MCF 10A (cell line): ENCODE measurements at places on chromosomes 3 and 15. TPM values are rescaled to one million over a fixed set of nuclear protein-coding genes. Genes with fewer than 3 reads are reported as not detected.
A peak's percentile ranks its signal among the peaks of the same experiment; 100 is the strongest.

The DPPA4 gene
- total RNA-seq: not detected in 2 replicates

The NAALADL2 gene
- total RNA-seq: 3.6 and 4.2 TPM in 2 replicates

DNA sequence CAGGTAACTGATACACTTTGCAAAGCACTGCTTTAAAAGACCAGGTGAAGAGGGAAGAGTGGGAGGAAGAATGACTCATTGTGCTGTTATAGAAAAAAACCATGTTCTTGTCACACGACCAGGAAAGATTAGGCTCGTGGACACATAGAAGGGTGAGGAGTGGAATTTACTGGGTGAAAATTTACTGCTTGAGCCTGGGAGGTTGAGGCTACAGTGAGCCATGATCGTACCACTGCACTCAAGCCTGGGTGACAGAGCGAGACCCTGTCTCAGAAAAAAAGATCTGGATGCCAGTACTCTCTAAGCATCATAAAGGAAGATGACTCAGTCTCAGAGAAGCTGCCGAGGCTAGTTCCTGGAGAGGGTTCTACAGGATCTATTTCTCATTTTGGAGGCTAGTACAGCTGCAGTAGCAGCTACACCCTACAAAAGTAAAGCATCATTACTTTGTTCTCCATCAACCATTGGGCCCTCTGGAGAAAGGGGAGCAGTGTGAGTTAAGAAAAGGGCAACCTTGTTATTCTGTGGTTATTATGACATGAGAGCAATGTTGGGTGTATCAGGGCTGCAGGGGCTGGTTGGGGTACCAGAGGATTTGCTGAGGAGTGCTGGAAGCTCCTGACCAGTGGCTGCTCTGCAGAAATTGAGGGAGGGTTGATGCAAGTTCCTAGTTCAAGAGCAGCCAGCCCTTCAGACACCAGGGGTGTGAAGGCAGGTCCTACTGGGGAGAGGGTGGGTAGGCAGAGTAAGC, 75.4 kb downstream of the CMTM8 start:
- no peaks in the 10 kb centered on the region for H3K27me3 ChIP-seq
- DNase-seq: peak; percentile 64
- peak overlapping the region; percentile 47 for H3K4me3 ChIP-seq
- H3K36me3 ChIP-seq: no peaks in the 10 kb centered on the region
- peak overlapping the region; percentile 69 for H3K27ac ChIP-seq

DNA sequence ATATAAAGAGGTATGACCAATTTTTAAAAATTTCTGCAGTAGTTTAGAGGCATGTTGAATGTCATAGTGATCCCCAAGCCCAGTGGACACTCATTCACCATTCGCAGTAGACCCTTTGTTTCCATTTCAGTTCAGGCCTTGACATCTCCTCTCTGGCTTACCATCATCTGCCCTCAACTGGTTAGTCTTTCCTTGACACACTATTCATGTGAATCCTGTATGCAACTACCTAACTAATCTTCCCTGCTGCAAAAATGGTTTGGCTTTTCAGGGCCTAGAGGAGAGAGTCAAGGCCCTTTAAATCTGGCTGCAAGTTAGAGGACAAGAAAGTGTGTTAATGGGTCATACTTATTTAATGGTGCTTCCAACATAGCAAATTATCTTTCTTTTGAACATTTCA, 10.9 kb downstream of the APH1B start:
- H3K36me3 ChIP-seq: peaks cover 2% of the 10 kb centered on the region
- DNase-seq: no peak
- H3K4me1 ChIP-seq: no peaks in the 10 kb centered on the region
- no peak overlapping the region for H3K4me3 ChIP-seq
